ENCODE measurements at places on chromosomes 5 and 9.

GRCh38 chr9:91186632-91187108, 175.0 kb downstream of the AUH start:
- no peak for DNase-seq

GRCh38 chr5:147560718-147561331, 51.0 kb upstream of the DPYSL3 start:
- no peak for DNase-seq

GRCh38 chr9:78214492-78214891, 21.4 kb upstream of the CEP78 start:
- no peak for DNase-seq

DNA sequence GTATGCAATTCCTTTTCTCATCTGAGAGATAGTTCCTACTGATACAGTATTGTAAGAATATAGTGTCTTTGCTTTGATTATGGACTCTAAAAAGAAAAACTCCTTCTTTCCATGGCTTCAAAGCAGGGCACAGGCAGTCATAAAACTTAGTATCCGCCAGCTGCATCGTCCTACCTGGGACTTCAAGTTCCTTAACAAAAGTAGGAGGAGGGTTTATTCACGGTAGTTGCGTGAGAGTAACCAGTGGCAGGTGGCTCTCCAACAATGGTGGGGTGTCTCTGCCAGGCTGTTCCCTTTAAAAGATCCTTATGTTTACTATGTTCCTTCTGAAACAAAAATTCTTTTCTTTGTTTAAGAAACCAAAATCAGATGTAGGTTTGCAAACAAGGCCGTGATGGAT, 173.5 kb upstream of the DMAC1 start:
- DNase-seq: no peak

GRCh38 chr5:3310541-3311261, 284.9 kb upstream of the IRX1 start:
- no peak for DNase-seq

DNA sequence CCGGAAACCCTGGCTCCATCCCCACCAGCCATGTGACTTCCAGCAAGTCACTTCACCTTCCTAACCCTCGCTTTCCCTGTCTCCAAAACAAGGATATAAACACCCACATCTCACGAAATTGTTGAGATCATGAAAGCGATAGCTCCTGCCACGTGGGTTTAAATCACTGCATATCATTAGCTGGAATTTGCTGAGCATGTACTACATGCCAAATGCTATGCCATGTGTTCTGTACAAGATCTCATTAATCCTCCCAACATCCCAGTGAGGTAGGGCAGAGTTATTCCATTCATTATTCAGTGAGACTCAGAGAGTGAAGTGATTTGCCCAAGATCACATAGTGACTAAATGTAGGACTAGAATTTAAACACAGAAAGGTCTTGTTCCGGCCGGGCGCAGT, 29.2 kb upstream of the HRH2 start:
- no peak for DNase-seq

GRCh38 chr5:94932259-94932658, 313.8 kb downstream of the SLF1 start:
- no peak for DNase-seq

DNA sequence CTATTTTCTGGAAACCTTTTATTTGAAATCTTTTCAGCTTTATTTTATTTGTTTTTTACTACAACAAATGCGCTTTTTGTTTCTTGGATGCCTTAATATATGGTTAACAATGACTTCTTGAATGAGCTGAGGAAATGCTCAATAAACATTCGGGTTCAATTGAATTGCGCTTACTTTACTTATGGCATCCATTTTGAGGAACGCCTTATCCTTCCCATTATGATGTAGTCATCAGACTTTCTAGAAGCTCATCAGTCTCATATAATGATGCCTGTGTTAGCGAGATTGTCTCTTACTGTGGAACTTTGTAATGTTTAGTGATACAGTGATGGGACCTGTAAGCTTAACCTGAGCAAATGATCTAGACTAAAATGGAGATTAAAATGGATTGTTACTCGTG, 916 bp downstream of the SHLD3 start:
- no peak for DNase-seq

GRCh38 chr9:82581516-82581915, 481.4 kb downstream of the RASEF start:
- DNase-seq: no peak

- DNase-seq: no peak
Observed at GRCh38 chr5:81556809-81557208, 162.9 kb upstream of the ACOT12 start.

DNA sequence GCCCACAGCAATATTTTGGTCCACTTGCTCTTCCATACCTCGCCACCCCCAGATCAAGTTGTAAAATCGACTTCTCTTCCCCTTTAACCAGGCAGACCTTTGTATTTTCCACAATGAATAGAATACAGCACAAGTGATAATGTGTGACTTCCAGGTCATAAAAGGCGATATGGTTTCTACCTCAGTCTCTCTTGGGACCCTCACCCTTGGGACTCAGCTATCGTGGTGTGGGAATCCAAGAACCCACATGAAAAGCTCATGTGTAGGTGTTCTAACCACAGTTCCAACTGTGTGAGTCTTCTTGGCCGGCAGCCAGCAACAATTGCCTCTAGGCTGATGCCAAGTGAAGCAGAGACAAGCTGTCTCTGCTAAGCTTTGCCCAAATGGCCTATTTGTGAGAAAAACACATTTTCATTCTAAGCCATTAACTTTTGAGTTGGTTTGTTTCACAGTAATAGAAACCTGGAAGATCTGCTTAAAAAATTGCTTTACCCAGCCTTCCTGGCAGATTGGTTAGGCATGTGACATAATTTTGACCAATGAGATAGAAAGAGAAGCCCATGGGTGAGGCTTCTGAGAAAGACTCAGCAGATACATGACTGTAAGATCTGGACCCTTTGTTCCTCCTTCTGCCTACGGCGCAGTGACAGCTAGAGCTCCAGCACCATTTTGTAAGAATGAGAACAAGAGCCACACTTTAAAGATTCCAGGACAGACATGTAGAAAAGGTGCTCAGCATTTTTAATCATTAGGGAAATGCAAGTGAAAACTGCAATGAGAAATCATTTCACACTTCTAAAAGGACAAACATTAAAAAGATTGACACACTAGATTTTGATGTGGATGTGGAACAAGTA, 18.3 kb upstream of the MLLT3 start:
- no peak for DNase-seq

DNA sequence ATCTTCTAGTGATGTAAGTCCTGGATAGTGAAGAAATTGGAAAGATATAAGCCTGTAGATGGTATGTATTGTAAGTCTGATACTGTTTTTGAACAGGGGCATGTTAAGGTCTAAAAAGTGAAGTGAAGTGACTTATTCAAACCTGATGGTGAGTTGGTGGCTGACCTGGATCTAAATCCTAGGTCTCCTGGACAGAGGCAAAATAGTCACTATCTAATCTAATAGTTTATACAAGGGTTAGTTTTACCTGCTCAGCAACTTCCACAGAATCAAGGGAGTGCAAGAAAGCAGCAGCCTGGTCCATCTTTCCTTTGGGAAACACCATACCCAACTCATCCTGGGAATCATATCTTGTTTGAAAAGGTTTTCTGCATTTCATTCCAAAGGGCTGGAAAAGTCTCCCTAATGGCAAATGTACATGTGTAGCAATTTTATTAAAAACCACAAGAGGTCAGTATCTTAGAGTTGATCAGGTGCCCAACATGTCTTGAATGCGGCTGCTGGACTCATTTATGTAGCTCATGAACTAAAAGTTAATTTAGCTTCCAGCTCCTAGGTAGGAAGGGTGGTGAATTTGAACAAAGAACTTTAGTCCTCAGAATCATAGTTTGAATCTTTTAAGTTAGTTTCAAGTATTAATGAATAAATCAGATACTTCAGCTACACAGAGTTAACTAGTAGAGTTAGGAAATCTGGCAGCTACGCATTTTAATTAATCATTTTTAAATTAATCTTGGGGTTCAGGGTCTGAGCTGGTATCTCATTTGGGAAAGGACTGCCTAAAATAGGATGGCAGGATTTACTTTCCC, 26.0 kb downstream of the SKP2 start:
- no peak for DNase-seq

- no peak for DNase-seq
Observed at GRCh38 chr9:93129286-93129685, 4.8 kb downstream of the NINJ1 start.

- no peak for DNase-seq
Observed at GRCh38 chr5:68271124-68271523, 55.6 kb downstream of the PIK3R1 start.

DNA sequence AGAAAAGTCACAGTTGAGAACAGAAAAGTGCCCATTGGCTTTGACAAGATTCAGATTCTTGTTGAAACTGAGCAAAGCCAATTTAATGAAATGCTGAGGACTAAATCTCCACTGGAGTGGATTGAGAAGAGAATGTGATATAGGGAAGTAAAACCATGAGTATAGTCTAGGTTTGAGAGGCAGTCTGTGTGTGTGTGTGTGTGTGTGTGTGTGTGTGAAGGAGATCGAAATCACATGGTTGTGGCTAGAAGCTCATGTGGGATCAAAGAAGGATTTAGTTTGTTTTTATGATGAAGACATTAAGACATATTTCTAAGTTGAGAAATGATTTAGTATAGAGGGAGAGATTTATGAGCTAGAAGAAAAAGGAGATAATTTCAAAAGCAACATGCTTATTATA, 275.7 kb upstream of the DAB2 start:
- no peak for DNase-seq

DNA sequence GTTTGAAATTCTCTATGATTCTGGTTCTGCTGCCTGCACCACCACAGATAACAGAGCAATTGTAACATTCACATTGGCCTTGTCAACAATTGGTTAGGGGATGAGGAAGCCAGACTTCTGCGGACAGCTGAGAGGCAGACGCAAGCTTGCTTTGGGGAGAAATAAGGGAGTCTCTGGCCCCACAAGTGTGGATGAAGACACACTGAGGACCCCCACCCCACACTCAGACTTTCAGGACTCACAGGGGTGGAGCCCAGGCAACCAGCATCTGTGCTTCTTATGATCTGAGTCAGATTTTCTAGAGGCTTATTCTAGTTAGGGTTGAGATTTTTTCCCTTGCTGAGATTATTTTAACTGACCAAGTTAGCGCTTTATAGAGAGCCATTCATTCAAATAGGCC, 140.3 kb upstream of the IRX2 start:
- no peak for DNase-seq

DNA sequence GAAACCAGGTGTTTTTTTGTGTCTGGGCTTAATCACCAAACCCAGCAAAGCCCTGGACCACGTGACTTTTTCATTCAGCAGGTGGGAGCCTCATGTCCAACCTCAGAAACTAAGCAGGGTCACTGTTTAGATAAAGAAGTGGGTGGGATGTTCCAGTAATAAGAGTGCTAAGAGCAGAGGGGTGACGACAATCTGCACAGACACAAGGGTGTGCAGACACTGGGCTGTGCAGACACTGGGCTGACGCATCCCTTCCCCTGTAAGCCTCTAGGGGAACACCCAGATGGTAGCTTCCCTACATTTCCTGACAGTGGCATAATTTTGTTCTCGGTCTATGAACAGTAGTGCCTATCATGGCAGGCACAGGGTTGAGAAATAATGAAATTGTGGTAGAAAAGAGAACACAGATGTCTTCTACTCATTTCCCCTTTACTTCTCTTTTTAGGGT, 85.1 kb downstream of the SAXO1 start:
- DNase-seq: no peak

All from stimulated activated CD8-positive, alpha-beta memory T cell treated with anti-CD3 and anti-CD28 coated beads, Interleukin-7, amount 100 ng/mL, for 48 hours (primary cell).